ENCODE measurements at places on chromosomes 2 and 18. TPM values are rescaled to one million over a fixed set of nuclear protein-coding genes. Genes with fewer than 3 reads are reported as not detected.

GRCh38 chr18:45628979-45629958, 14.0 kb downstream of the SLC14A2 start:
- DNase-seq = peak; percentile 83

SH3BP4 gene
- 58.5 TPM for total RNA-seq

LGALSL gene
- 4.6 TPM for total RNA-seq

PRKCE gene
- 6.9 TPM for total RNA-seq

Measured in renal cortical epithelial cell (primary cell).